Activated CD4-positive, alpha-beta T cell treated with anti-CD3 and anti-CD28 coated beads, Interleukin-2, amount 10 ng/mL, durations not matched to agents 7 days and 5 days (primary cell): ENCODE measurements at places on chromosomes 5 and 9.

DNA sequence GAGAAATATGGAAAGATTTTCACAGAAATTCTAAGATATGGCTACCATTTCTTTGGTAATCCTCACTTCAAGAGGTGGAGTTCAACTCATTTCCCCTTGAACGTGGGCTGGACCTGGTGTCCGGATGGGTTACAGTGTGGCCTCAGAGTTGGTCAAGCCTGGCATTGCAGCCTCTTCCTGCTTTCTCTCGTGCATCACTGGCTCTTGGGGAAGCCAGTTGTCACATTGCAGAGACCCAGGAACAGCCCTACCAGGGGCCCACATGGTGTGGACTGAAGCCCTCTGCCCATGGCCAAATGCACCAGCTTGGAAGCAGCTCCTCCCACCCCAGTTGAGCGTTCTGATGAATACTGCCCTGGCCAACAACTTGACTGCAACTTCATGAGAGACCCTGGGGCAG lies 47.7 kb upstream of the FCN1 start:
- no peak overlapping the region for H3K27ac ChIP-seq
- H3K4me3 ChIP-seq: no peak overlapping the region
- no peaks in the 10 kb centered on the region for H3K36me3 ChIP-seq
- H3K27me3 ChIP-seq: no peaks in the 10 kb centered on the region

- no peak overlapping the region for H3K4me3 ChIP-seq
- no peak for DNase-seq
- H3K4me1 ChIP-seq: peaks cover 8% of the 10 kb centered on the region
- no peaks in the 10 kb centered on the region for H3K36me3 ChIP-seq
Measured at GRCh38 chr5:14942212-14942611, 70.6 kb upstream of the ANKH start.

- H3K27me3 ChIP-seq: no peaks in the 10 kb centered on the region
- no peak overlapping the region for H3K4me3 ChIP-seq
- H3K27ac ChIP-seq: peak overlapping the region; percentile 58
- DNase-seq: peak; percentile 34
Measured at GRCh38 chr5:157864067-157864466, 5.1 kb upstream of the CLINT1 start.

DNA sequence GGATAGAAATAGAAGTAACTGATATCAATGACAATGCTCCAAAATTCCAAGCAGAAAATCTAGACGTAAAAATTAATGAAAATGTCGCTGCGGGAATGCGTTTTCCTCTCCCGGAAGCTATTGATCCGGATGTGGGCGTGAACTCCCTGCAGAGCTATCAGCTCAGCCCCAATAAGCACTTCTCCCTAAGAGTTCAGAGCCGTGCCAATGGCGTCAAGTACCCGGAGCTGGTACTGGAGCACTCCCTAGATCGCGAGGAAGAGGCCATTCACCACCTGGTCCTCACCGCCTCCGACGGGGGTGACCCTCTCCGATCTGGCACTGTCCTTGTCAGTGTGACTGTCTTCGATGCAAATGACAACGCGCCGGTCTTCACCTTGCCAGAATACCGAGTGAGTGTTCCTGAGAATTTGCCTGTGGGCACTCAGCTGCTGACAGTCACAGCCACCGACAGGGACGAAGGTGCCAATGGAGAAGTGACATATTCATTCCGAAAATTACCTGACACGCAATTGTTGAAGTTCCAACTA lies 818 bp downstream of the PCDHGA10 start:
- peaks cover 64% of the 10 kb centered on the region for H3K27me3 ChIP-seq
- no peak for DNase-seq
- H3K27ac ChIP-seq: peak overlapping the region; percentile 38

DNA sequence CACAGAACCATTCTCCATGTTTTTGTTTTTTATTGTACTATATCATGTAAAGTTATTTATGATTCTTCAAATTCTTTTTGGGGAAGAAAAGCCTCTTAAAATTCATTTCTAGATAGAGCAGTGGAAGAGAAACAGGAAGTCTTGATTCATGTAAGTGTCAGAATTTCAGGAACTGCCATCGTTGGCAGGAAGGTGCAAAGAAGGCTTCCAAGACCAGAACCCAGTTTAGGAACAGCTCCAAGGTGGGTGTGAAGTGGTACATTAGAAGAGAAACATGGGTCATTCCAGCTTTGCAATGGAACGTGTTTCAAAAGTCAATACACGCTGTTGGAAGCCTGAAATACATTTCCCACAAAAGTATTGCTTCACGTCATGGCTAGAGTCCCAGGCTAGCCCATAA lies 14.8 kb downstream of the SAXO1 start:
- H3K4me1 ChIP-seq: no peaks in the 10 kb centered on the region
- no peak for DNase-seq
- no peak overlapping the region for H3K4me3 ChIP-seq
- H3K36me3 ChIP-seq: no peaks in the 10 kb centered on the region
- H3K27ac ChIP-seq: no peak overlapping the region
- H3K27me3 ChIP-seq: peaks cover 6% of the 10 kb centered on the region

DNA sequence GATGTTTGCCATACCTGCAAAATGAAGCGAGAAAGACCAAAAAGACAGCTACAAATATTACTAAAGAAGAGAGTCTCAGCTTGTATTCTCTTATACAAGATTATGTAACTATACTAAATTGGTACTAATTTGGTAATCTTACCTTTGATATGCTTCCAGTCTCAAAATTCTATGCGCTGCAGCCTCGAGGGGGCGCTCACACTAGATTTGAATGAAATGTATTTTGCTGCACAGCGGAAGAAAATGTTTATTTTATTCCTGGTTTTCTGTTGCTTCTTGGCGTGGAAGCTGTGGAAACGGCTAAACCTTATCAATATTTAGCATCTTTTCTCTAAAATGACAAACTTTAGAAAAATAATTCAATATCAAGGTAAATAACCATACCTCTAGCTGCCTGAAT lies 267.0 kb upstream of the NUDT12 start:
- H3K27me3 ChIP-seq: no peaks in the 10 kb centered on the region
- no peak overlapping the region for H3K4me3 ChIP-seq
- H3K4me1 ChIP-seq: no peaks in the 10 kb centered on the region
- no peak overlapping the region for H3K27ac ChIP-seq

DNA sequence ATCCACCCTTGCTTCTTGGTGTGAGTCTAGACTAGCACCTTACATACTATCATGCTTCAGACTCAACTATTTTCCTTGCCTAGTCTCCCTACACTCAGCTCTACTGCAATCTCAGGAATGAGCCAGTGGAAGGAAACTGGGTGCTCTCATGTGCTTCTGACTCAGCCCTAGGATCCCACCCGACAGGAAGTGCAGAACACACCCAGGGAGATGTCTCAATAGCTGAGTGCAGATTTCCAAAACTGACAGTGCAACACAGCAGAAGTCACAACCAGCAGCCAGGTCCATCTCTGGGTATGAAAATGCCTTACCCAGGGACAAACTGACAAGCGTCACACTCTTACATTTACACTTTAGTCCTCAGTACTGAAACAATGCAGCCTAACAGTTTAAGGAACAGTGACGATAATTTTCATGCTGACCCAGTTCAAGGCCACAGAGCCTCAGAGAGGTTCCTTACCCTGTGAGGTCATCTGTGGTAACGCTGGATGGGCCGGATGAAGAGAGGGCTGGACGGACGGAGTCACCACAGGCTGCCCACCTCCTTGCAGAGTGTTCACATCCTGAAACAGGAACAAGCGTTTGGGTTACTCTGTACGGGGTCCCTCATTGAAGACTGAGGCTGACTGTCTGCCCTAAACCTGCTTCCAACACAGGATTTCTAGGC lies 33.0 kb downstream of the FKBP15 start:
- H3K4me1 ChIP-seq: peaks cover 12% of the 10 kb centered on the region
- H3K36me3 ChIP-seq: peaks cover 50% of the 10 kb centered on the region
- H3K4me3 ChIP-seq: no peak overlapping the region
- no peak for DNase-seq
- H3K27me3 ChIP-seq: no peaks in the 10 kb centered on the region

- no peak overlapping the region for H3K27ac ChIP-seq
- H3K27me3 ChIP-seq: no peaks in the 10 kb centered on the region
- no peaks in the 10 kb centered on the region for H3K4me1 ChIP-seq
- H3K4me3 ChIP-seq: no peak overlapping the region
- H3K36me3 ChIP-seq: no peaks in the 10 kb centered on the region
- no peak for DNase-seq
Measured at GRCh38 chr9:70205366-70206020, 53.3 kb upstream of the SMC5 start.

GRCh38 chr9:306907-307306 lies 92.2 kb downstream of the DOCK8 start:
- peaks cover 67% of the 10 kb centered on the region for H3K36me3 ChIP-seq
- no peak overlapping the region for H3K27ac ChIP-seq
- H3K27me3 ChIP-seq: no peaks in the 10 kb centered on the region
- H3K4me1 ChIP-seq: peaks cover 3% of the 10 kb centered on the region

DNA sequence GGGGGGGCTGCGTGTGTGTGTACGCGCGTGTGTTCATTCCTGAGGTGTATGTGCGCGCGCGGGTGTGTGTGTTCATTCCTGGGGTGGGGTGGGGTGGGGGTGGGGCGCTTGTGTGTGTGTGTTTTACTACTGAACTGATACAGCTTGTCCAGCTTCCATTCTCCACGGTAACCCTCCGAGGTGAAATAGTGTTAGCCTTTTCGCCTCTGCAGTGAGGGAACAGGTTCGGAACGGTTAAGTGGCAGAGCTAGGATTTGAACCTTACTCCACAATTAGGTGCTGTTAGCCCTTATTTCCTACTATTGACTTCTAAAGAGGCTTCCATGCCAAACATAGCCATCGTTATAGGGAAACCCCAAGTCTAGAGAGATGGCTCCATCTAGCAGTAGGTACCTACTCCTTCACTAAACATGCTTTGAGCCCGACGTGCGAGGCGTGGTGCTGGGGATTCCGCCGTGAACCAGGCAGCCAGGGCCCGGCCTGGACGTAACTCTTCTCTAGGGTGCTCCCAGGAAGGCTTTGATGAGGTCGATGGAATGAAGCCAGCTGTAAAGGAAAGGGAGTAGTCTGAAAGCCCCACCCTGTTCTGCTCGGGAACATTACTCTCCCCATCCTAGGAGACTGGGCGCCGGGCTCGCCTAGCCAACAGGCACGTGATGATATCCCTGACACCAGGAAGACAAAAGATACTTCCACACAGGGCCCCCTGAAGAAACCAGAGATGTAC lies 782 bp upstream of the SKP1 start:
- H3K27ac ChIP-seq: peak overlapping the region; percentile 99
- H3K36me3 ChIP-seq: peaks cover 14% of the 10 kb centered on the region
- H3K4me1 ChIP-seq: peaks cover 24% of the 10 kb centered on the region

DNA sequence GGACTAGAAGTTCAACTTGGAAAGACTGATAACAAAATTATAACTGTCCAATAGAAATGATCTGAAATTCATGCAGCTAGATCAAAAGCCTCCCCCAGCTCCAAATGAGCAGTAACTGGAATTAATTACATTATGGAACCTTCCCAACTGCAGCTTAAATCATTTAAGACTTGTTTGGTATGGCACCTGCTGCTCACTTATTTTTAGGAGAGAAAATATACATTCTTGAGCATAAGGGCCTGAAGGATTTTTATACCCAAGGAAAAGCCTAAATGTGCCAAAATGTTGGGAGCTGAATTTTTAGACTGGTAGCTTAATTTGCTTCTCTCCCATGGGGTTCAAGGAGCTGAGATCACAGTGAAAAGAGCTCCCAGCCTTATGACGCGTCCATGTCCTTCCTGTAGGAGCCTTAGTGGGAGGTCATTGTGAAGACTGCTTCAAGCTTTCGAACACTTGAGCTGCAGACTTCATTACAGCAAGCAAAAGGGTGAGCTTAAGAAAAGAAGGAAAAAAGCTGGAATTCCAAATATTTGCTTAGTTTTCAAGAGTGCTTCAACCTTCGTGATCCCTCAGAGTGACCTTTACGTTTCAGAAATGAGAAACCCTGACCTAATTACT lies 276.0 kb downstream of the DMAC1 start:
- H3K27me3 ChIP-seq: peaks cover 18% of the 10 kb centered on the region
- H3K4me3 ChIP-seq: no peak overlapping the region
- H3K27ac ChIP-seq: no peak overlapping the region
- DNase-seq: no peak

DNA sequence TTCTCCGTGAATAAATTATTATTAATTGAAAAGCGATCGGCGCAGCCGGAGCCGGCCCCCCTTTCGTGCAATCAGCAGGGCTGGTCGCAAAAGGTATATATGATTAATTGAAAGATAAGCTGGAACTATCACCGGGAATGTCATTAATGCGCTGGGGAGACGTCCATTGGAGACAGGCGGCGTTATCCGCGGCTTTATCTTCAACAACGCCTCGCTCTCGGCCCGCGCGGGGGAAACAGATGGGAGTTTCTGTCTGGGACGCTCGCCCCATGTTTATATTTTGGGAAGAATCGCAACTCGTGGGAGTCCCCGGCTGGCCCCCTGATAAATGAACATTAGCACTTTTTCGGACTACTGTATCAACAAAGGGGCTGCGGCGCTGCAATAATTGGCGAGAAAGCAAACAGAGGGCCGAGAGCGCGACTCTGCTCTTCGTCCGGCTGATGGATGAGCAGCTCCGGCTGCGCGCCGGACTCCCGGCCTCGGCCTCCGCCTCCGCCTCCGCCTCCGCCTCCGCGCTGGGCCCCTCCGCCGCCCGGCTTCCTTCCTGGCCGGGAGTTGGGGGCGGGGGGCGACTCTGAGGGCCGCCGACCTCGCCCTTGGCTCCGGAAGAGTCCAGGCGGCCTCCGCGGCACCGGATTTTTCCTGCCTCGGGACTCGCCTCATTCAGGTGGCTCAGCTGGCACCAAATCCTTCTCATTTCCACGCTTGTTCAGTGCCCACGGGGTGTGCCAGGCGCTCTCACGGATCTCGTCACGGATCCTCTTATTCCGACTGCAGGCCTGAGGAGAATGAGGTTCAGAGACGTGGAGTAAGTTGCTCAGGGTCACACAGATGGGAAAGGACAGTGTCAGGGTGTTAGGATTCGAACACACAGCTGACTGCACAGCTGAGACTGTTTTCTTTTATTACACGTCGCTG lies 3.6 kb upstream of the NKX2-5 start:
- peaks cover 31% of the 10 kb centered on the region for H3K4me1 ChIP-seq
- DNase-seq: no peak
- no peak overlapping the region for H3K27ac ChIP-seq
- peaks cover 94% of the 10 kb centered on the region for H3K27me3 ChIP-seq
- H3K36me3 ChIP-seq: peaks cover 6% of the 10 kb centered on the region

DNA sequence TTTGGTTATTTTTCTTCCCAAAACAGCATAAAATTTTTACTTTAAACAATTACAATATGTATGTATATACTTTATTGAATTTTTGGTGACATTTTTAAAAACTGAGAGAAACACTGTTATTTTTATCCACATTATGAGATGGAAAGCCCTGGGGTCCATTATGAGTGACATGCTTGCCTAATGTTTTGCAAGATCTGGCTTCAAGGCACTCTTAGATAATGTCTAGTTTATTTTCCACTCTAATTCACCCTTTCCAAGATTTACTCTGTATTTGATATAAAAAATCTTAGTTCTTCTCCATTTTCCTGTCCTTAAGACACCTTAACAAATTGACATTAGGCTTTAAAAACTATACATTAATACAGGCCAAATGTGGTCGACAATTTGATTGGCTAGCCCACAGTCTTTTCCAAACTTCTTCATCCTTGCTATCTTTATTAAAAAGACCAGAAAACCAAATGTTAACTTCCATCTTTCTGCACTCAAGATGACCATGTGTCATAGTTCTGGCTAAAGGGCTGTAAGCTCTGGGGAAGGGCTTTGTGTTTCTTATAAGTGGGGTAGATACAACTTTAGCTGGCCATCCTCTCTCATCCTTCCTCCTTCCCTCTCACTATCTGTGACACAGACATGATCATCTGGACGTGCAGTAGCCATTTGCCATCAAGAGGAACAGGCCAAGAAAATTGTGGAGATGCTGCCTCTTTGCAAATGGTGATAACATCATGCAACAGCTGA lies 561.1 kb downstream of the PDE4D start:
- H3K4me1 ChIP-seq: no peaks in the 10 kb centered on the region
- no peak overlapping the region for H3K4me3 ChIP-seq
- H3K27me3 ChIP-seq: peaks cover 18% of the 10 kb centered on the region
- DNase-seq: no peak
- H3K36me3 ChIP-seq: no peaks in the 10 kb centered on the region
